Stimulated activated CD4-positive, alpha-beta T cell treated with anti-CD3 and anti-CD28 coated beads, Interleukin-1b, Interleukin-23, amount 100 ng/mL, for 4 hours (primary cell): ENCODE measurements at places on chromosomes 13 and 19.
A peak's percentile ranks its signal among the peaks of the same experiment; 100 is the strongest.

GRCh38 chr13:42333613-42334328 lies 61.8 kb downstream of the AKAP11 start:
- no peak for DNase-seq

GRCh38 chr19:43527860-43528622 lies 1.0 kb upstream of the ETHE1 start:
- no peak for DNase-seq

GRCh38 chr13:63198071-63198470 lies 1782.4 kb upstream of the PCDH20 start:
- DNase-seq: no peak

DNA sequence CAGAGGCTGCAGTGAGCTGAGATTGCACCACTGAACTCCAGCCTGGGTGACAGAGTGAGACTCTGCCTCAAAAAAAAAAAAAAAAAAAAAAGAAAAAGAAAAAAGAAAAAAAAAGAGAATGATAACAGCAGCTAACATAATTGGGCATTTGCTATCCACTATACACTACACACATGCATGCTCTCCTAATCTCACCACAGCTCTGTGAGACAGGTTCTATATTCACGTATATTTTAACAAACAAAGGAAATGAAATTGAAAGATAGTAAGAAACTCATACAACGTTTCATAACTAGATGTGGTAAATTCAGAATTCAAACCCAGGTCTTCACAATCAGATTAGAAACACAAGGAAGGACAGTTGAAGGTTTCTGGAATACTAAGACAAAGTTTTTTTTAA lies 265.7 kb downstream of the DIAPH3 start:
- DNase-seq: no peak

DNA sequence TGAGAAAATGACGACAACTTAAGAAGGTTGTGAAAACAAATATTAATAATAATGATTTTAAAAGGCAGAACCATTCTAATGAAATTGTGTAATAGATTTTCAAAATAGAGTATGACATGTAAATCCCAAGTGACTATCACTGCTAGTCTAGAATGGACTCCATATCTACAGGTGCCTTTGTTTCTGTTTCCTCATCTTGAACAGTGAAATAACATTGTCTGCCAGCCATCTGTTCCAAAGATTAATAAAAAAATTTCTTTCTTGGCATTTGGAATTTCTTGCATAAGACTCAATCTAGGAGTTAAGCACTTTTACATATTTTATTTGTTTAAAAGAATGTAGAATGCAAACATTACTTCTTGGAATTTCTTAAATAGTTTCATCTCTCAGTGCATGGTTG lies 520.1 kb upstream of the ARGLU1 start:
- no peak for DNase-seq

DNA sequence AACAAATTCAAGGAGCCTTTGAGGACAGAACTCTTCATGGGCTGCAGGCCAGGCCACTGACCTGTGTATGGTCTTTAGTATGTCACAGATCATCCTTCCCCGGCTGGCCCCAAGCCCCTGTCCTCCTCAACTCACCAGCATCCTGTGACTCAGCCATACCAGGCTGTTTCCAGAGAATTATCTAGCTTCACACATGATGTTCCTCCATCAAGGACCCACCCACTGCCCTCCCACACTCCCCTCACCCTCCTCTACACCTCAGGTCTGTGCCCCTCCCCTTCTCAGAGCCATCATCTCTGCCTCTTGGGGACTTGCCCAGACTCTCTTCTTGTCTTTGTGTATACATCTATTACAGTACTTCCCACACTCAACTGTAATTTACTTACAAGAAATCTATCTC lies 14.7 kb downstream of the DCT start:
- DNase-seq: peak; percentile 18

DNA sequence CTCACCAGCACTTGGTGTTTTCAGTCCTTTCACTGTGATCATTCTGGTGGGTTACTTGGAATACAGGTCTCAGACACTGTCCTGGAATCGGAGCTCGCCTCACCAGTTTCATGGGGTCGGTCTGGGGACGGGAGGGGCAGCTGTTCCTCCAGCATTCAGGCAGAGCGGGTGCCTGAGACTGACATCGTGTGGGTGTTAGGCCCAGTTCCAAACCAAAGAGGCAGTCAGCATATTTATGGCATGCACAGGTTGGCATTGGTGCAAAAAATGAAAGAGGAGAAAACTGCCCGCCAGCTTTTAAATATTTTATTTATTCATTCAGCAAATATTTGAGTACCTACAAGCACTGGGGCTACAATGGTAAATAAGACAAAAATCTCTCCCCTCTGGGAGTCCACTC lies 20.1 kb downstream of the PLEKHF1 start:
- no peak for DNase-seq

DNA sequence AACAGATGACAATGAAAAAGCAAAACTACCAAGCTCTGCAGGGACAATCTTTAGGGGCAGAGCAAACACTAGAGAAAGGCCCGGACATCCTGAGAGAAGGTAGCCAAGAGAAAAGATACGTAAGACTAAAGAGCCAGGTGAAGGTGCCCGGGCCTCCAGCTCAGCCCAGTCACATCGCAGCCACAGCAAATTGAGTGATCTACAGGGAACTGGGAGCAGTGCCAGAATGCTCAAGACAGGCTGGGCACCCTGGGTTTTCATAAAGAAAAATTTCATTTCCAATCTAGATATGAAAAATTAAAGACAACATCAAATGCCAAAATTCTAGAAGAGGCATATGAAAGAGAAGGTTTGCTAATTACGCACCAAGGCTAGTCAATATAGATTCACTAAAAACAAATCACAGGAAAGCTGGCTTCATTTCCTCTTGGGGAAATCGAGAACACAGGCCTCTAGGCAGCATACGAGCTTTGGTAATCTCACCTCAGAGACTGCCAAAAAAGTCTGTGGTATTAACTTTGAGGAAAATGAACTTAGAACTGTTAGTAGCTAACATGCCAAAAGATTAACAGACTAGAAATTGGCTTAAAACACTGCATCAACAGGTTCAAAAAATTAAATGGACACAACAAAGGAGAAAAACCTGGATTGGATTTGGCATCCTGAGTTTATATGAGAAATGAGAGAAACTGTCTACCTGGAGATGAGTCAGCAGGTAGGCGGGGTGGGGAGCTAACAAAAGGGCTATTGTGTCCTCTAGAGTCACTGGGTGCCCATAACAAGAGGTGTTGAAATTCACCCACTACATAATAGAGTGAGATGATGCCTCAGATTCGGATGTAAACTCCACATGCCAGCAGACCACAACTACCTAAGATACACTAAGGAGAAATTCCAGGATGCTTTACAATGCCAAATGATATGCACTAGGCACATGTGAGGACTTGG lies 6.6 kb downstream of the ANKRD10 start:
- DNase-seq: no peak
